HuH-7 (cell line): ENCODE measurements at places on chromosomes 7 and 10.

GRCh38 chr10:71136036-71136721 is 76.2 kb upstream of the UNC5B start:
- DNase-seq: no peak

DNA sequence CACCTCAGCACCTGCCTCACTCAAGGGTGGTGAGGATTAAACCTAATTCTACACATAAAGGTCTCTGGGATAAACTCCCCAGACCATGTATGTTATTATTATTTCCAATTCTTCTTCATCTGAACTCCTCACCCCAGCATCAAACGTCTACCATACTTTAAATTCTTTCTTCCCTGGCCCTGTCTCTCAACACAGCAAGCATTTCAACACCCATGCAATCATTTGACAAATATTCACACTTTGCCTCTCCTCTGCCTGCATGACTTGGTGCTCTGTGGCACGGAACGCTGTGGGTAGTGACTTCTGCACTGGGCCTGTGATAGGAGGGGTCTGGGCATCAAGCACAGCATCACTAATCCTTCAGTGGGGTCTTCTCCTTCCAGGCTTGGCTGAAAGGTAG is 490.8 kb downstream of the TNS3 start:
- DNase-seq: no peak

DNA sequence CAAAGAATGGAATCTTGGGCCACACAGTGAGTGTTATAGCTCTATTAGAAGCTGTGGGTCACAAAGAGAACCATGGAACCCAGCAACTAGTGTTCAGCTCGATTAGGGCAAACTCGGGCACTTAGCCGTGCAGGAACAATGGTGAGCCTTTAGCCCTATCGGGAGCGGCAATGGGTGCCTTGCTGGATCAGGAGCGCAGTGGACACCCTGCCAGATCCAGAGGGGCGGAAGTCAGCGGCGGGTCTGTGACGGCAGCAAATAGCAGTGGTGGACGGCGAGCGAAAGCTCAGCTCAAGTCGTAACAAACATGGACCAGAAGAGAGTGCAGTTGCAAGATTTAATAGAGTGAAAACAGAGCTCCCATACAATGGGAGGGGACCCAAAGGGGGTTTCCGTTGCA is 43.9 kb upstream of the NRG3 start:
- DNase-seq: no peak

- DNase-seq: no peak
These were observed 64.5 kb upstream of the NFE2L3 start for GRCh38 chr7:26087321-26088091.

DNA sequence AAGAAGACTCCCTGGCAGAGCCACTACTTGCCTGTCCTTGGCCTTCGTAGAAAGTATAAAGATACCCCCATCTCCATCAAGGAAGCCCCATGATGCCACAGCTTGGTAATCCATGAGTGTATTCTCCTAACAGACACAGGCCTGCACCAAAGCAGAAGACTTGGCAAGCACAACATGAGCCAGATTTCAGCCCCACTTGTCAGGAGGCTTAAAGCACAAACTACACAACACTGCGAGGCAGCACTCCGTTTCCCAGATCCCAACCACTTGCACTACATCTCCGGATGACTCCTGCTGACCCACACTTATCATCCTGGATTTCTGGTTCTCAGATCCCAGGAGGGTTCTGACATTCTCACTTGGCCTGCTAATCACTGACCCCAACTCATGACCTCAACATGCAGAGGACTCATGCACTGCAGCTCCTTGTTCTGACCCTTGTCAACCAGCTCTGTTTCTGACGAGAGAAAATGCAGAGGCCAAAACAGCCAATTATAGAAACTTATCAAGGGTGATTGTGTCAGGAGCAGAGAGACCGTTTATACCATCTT is 100.8 kb downstream of the RELN start:
- no peak for DNase-seq

DNA sequence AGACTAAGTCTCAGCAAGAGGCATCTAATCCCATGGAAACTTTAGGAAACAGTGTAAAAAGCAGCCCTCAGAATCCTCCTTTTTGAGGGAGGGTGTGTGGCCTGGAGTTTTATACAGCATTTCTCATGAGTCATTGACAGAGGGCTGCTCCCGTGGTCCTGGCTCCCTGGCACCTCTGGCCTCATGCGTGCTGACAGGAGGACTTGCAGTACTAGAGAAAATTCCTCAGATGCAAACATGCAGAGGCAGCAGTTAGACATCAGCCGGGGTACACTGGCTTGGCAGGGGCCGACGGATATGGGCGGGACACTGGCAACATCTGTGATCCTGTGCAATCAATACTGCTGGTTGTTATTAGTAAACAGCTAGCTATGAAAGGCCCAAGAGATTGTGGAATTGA is 925.1 kb upstream of the CELF2 start:
- no peak for DNase-seq

DNA sequence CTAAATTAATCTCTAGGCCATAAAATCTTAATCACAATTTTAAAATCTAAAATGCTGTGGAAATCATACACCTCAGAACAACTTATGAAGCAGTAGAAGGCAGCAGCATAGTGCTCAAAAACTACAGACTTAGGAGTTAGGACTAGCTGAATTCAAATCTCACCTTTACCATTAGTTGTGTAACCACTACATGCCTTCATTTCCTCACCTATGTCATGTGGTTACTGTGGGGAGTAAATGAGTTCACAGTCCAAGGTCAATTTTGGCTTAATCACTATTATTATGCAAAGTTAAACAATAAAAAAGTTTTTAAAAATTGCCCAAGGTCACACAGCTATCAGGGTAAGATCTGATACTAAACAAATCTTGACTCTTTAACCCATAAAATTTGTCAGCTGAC is 37.0 kb downstream of the SNX13 start:
- no peak for DNase-seq

DNA sequence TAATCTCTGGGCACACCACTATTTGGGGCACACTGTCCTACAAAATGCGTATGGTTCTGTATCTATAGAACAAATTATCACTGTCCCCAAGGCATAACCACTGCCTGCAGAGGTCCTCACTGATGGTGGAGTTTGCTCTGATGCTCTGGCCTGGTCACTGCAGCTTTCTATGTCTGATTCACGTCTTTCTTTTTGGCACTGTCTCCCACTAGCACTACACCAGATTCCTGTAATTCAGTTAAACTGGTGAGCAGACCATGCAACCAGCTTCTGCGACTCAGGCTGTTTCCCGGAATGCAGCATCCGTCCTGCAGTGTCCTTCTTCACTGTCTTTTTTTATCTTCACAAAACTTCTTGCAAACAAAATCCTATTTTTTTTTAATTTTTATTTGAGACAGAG is 112.8 kb downstream of the KLF6 start:
- no peak for DNase-seq
